IgD-negative memory B cell (primary cell): ENCODE measurements at places on chromosomes 2 and 18. TPM values are rescaled to one million over a fixed set of nuclear protein-coding genes. Genes with fewer than 3 reads are reported as not detected.

The ALPI gene
- not detected for polyA plus RNA-seq

The UGT1A9 gene
- polyA plus RNA-seq, result not detected

The CNGA3 gene
- polyA plus RNA-seq, result not detected

The C2orf80 gene
- polyA plus RNA-seq, result not detected

The IFIH1 gene
- 31.1 TPM for polyA plus RNA-seq

The EMILIN1 gene
- 0.61 TPM for polyA plus RNA-seq

The SCYGR4 gene
- polyA plus RNA-seq, result not detected

The GAREM2 gene
- 0.19 TPM for polyA plus RNA-seq
